Adipocyte (in vitro differentiated cells): ENCODE measurements at places on chromosomes 4 and X.
A peak's percentile ranks its signal among the peaks of the same experiment; 100 is the strongest.

GRCh38 chr4:7236847-7237246, 44.5 kb downstream of the SORCS2 start:
- DNase-seq, result peak; percentile 45

DNA sequence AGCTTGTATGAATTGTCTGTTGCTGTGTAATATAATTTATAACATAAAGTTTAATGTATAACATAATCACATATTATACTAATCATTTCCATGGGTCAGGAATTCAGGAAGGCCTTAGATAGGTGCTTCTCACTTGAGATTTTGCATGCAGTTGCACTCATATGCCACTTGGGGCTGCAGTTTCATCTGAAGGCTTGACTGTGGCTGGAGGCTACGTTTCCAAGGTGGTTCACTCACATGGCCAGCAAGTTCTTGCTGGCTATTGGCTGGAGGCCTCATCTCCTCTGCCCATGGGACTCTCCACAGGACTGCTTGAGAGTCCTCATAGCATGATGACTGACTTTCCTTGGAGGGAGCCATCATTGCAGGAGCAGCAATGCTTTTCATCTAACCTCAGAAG, 53.4 kb upstream of the STX18 start:
- DNase-seq, result no peak

- DNase-seq, result peak; percentile 71
Measured at GRCh38 chr4:168766604-168767316, 243.3 kb downstream of the CBR4 start.

- no peak for DNase-seq
Measured at GRCh38 chr4:3263876-3264193, 14.9 kb downstream of the MSANTD1 start.

DNA sequence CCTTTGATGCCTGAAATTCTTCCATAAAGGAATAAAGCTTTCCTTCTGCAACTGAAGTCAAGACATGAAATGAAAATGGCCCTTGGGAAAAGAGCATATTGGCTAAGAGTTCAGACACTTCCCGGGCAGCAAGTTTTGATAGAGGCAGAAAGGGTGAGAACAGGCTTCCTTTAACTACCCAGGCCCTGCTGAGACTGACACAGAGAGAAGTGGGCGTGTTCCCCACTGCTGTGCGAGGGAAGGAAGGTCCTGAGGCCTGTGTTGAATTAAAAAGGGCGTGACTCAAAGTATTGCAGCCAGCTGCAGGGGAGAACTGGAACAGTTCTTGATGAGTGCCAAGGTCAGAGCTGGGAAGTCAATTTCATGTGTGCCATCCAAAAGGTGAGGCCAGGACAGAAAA, 33.9 kb upstream of the ADGRG2 start:
- peak; percentile 54 for DNase-seq

DNA sequence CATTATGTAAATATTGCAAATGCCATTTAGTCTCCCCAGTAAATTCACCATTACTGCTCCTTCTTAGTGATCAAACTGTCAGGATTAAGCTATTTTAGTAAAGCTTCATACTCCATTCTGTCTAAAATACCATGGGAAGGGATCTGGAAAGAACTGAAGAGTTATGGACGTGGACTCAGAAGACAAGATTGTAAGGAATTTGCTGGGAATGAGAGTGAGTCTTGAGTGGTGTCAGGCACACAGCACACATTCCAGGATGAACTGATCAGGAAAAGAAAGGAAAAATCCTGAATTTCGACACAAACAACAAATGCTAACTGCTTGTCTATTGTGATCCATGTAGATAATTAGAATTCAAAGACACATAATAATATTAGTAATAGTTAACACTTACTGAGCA, 311.0 kb downstream of the CENPC start:
- peak; percentile 40 for DNase-seq

GRCh38 chrX:8755116-8755515, 23.2 kb upstream of the ANOS1 start:
- DNase-seq, result no peak

GRCh38 chr4:40057586-40058091, 989 bp downstream of the N4BP2 start:
- peak; percentile 97 for DNase-seq

- DNase-seq, result no peak
Measured at GRCh38 chr4:44985938-44986337, 259.6 kb upstream of the GNPDA2 start.

DNA sequence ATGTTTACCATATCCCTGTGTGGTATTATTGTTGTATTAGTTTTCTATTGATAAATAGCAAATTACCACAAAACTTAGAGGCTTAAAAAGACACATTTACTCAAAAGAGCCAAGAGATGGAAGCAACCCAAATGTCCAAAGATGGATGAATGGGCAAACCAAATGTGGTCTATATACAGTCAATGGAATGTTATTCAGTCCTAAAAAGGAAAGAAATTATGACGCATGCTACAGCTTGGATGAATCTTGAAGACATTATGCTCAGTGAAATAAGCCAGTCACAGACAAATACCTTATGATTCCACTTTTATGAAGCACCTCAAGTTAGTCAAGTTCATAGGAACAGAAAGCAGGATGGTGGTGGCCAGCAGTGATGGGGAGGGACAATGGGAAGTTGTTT, 144.7 kb downstream of the QDPR start:
- DNase-seq, result no peak

GRCh38 chr4:138522366-138522765, 280.2 kb upstream of the SLC7A11 start:
- peak; percentile 50 for DNase-seq

- DNase-seq, result no peak
Measured at GRCh38 chr4:144948009-144948408, 150.0 kb downstream of the ANAPC10 start.

GRCh38 chrX:38558686-38559085, 2.7 kb upstream of the TSPAN7 start:
- DNase-seq, result no peak

- no peak for DNase-seq
Measured at GRCh38 chrX:45063319-45064095, 137.2 kb downstream of the DIPK2B start.

DNA sequence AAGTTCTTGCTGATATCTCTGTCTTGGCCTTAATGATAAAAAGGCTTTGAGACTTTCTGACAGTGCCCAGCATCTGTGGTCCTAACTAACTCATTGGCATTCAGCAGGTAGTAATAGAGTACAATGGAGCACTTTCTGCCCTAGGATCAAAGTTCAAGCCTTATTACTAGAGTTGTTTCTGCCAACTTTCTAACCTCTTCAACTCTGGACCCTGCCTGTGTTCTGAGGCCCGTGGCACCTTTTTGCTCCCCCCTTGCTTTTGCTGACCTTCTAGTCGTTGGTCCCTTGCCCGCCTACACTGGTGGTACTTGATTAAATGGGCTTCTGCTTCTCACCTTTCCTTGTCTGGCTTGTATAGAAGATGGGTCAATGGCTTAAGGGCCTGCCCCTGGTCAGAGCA, 126.3 kb downstream of the PPARGC1A start:
- no peak for DNase-seq

- DNase-seq, result no peak
Measured at GRCh38 chr4:60042941-60043340, 1157.2 kb upstream of the ADGRL3 start.

DNA sequence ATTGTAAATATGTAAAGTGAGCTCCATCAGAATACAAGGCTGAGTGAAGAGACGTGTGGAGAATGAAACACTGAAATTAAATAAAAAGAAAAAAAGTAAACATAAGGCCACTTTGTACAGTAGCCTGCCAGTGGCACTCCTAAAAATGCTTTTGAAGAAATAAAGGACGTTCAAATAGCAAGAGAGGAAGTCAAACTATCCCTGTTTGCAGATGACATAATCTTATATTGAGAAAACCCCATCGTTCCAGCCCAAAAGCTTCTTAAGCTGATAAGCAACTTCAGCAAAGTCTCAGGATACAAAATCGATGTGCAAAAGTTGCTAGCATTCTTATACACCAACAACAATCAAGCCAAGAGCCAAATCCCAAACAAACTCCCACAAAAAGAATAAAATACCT, 24.2 kb downstream of the RASSF6 start:
- DNase-seq, result no peak

DNA sequence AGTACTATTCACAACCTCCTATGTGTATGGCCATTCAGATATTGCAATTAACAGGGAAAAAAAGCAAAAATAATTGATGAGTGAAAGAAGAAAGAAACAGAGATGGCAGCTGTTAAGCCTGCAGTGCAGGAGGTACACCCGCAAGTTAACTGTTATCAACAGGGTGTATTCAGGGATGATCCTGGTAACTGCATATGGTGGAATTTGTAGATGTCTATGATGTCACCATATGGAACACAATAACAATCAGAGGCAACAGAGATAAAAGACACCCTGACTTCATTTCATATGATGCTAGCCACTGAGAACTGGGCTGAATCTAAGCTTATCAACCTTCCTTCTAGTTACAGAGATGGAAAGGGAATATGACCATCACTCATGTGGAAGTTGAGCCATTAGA, 96.5 kb downstream of the PDGFC start:
- no peak for DNase-seq

GRCh38 chr4:1784789-1785591, 8.1 kb upstream of the FGFR3 start:
- no peak for DNase-seq

GRCh38 chrX:10172877-10173276, 16.1 kb downstream of the CLCN4 start:
- no peak for DNase-seq

DNA sequence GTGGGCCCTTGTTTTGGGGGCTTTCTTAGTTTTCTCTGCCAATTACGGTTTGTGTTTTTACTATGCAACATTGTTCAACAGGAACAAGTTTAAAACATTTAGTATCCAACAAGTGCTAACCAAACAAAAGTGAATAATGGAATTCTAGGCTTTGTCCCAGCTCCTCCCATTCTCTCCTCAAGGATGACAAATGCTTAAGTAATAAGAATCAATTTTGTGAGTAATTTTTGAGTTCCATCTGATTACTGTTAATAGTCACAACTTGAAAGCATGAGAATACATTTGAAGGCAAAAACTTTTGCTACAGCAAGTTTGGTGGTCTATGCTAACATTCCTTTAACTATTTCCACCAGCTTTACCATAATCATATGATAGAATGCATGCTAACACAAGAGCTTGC, 78.1 kb upstream of the HPGD start:
- DNase-seq, result no peak
